EH (cell line): ENCODE measurements at places on chromosomes 13 and 19.

DNA sequence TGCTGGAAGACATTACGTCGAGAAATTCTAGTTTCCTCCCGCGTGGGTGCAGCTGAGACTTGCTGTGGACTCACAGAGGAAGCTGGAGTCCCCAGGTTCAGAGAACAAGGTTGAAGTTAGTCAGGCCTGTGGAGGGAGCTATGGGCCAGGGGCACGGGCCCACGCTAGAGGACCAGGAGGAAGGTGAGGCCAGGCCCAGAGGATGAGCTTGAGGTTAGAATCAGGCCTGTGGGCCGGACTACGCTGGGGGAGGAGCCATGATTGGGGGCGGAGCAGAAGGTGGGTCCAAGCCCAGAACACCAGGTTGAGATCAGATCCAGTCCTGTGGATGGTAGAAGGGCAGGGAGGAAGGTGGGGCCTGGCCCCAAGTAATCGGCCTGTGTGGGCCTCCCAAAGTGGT, 32.6 kb downstream of the ZNF846 start:
- DNase-seq = no peak

GRCh38 chr13:23901365-23901764, 4.1 kb upstream of the C1QTNF9B start:
- DNase-seq = peak; percentile 40

DNA sequence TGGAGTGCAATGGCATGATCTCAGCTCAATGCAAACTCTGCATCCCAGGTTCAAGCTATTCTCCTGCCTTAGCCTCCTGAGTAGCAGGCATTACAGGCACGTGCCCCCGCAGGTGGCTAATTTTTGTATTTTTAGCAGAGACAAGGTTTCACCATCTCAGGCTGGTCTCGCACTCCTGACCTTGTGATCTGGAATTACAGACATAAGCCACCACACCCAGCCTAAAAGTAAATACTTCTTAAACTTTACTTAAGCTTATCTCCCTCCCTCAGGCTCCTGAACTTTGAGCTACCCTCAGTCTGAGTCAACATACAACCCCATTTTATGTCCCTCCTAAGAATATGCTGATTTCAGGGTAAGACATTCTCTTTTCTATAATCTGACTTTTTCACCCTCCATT, 66.1 kb downstream of the ZNF486 start:
- no peak for DNase-seq

GRCh38 chr19:4208385-4209094, 20.8 kb upstream of the EBI3 start:
- peak; percentile 45 for DNase-seq

DNA sequence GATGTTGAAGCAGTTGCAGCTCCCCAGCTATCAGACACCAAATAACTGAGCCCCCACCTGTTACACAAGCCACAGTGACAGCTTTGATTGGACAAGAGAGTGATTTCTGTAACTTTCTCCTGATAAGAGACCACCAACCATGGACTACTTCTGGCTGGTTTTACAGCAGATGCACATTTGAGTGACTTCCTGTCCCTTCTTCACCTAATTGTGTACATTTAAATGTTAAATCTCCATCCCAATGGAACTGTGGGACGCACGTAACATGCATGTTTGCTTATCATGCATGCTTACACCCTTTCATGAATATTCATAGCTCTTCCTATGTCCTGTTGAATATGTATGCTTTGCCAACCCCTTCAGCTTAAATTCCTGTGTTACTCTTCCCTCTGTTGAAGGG, 6.0 kb upstream of the TNFSF11 start:
- DNase-seq = no peak

DNA sequence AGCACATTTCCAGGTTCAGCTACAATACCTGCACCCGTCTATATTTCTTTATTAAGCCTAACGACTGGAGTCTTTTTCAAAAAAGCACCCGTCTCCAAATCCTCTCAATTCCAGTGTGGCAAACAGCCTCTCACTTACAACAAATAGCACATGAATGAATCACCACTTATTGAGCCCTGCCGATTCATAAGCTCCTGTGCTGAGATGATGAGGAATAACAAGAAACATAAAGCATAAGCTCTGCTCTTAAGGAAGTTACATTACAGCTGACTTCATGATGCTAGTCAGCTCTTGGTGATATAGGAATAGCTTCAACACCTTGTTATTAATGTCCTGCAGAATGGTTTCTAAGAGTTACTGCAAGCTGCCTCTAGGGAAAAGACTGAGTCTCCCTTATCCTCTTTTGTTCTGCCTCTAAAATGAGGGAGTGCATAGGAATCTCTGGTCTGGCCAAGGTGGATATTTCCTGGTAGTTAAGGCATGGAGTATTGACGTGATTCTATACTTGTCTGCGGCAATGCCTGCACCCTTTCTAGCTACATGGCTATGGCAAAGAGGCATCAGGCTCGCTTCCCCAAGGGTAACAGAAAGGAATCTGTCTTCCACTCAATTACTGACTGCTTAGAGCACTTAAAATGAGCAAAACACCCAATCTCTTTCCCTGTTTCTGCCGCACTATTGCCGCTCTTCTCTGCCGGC, 195.7 kb downstream of the KLF12 start:
- peak; percentile 88 for DNase-seq

DNA sequence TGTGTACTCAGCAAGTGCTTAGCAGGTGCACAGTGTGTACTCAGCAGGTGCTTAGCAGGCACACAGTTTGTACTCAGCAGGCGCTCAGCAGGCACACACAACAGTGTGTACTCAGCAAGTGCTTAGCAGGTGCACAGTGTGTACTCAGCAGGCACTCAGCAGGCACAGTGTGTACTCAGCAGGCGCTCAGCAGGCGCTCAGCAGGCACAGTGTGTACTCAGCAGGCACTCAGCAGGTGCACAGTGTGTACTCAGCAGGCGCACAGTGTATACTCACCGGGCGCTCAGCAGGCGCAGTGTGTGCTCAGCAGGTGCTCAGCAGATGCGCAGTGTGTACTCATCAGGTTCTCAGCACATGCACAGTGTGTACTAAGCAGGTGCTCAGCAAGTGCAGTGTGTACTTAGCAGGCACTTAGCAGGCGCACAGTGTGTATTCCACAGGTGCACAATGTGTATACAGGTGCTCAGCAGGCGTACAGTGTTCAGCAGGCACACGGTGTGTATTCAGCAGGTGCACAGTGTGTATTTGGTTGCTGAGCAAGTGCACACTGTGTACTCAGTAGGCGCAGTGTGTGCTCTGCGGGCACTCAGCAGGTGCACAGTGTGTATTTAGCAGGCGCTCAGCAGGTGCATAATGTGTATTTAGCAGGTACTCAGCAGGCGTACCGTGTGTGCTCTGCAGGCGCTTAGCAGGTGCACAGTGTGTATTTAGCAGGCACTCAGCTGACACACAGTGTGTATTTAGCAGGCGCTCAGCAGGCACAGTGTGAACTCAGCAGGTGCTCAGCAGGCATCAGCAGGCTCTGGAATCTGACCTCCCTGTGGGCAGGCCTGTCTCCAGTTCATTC, 15.1 kb downstream of the CRTC1 start:
- no peak for DNase-seq

DNA sequence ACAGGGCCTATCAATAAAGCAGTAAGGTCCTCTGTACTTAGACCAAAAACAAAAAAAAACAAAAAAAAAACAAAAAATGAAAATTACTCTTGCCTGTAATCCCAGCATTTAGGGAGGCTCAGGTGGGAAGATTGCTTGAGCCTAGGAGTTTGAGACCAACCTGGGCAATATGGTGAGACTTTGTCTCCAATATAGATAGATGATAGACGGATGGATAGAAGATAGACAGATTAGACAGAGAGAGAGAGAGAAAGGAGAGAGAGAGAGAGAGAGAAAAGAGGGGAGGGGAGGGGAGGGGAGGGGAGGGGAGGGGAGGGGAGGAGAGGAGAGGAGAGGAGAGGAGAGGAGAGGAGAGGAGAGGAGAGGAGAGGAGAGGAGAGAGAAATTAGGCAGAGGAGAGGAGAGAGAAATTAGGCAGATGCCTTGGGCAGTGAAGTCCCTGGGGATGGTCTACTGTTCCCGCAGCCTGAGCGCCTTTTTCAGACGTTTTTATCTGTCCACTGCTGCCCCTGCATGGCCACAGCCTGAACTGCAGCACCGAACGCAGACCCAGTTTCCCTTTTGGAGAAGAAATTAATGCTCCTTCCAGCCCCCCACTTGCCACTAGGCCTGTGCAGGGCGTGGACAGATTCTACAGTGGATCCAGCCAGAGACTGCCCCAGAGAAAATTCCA, 9.8 kb upstream of the ZNF627 start:
- DNase-seq = peak; percentile 75

GRCh38 chr19:35055715-35056179, 14.2 kb downstream of the HPN start:
- DNase-seq = no peak

- DNase-seq = no peak
Observed at GRCh38 chr19:42558450-42559150, 30.3 kb upstream of the CEACAM1 start.

DNA sequence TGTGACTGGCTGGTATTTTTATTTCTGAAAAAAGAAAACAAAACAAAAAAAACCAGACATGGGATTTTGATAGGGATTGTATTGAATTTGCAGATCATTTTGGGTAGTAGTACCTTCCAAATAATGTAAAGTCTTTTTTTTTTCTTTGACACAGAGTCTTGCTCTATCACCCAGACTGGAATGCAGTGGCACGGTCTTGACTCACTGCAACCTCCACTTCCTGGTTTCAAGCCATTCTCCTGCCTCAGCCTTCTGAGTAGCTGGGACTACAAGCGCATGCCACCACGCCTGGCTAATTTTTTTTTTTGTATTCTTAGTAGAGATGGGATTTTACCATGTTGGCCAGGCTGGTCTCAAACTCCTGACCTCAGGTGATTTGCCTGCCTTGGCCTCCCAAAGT, 4.2 kb downstream of the ZNF101 start:
- DNase-seq = peak; percentile 7

- peak; percentile 15 for DNase-seq
Observed at GRCh38 chr13:27370305-27370872, 54.0 kb upstream of the GTF3A start.

DNA sequence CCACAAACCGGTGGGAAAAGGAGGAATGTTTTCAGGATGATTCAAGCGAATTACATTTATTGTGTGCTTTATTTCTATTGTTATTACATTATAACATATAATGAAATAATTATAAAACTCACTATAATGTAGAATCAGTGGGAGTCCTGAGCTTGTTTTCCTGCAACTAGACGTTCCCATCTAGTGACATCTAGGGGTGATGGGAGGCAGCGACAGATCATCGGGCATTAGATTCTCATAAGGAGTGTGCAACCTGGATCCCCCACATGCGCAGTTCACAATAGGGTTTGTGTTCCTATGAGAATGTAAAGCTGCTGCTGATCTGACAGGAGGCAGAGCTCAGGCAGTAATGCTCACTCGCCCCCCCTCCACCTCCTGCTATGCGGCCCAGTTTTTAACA, 54.5 kb downstream of the SPTBN4 start:
- peak; percentile 43 for DNase-seq

- DNase-seq = peak; percentile 84
Observed at GRCh38 chr13:40149611-40150274, 494.3 kb downstream of the COG6 start.

DNA sequence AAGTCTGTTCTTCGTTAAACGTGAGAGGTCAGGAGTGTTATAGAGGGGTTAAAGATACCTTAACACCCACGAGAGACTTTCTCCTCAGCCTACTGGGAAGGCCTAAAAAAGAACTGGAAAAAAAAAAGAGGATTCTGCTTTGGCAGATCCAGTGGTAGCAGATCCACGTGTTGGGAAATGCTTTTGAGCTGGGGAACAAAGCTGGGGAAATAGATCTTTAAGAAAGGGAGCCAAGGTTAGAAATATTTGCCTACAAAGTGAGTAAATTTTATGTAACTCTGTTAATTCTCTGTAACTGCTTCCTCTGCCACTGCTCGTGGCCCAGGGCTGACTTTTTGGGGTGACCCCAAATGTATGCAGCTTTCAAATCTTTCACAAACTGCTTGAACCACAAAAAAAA, 11.7 kb downstream of the RFX2 start:
- no peak for DNase-seq

DNA sequence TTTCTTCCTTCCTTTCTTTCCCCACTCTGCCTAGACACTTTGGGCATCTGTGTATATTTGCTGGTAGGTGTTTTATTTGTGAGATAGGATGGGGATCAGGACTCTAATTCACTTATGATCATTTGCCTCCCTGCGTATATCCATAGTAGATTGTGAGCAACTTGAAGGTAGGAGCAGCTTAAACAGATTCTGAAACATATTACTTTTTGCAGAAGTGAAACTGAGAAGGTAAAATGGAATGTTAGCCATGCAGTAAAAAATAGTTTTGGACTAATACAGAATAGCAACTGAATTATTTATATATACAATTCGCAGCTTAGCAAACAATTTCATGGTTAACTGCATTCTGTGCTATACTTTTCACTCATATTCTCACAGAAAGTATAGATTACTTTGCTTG, 38.7 kb downstream of the RNF6 start:
- no peak for DNase-seq

- DNase-seq = no peak
Observed at GRCh38 chr19:23558541-23558940, 128.5 kb downstream of the ZNF675 start.

DNA sequence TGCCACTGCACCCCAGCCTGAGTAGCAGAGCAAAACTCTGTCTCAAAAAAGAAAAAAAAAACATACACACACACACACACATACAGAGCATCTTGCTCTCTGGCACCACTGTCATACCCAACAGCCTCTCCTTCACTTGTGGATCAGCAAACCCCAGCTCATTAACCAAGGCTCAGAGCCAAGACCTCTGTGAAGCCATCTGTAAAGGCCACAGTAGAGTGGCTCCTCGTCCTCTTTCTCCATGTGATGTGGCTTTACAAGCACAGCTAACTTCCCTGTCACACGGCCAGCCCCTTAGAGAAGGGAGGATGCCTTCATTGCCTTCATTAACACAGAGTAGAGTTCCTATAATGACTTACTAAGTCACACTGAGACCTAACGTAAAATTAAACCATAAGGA, 62.7 kb upstream of the LSM14A start:
- no peak for DNase-seq

DNA sequence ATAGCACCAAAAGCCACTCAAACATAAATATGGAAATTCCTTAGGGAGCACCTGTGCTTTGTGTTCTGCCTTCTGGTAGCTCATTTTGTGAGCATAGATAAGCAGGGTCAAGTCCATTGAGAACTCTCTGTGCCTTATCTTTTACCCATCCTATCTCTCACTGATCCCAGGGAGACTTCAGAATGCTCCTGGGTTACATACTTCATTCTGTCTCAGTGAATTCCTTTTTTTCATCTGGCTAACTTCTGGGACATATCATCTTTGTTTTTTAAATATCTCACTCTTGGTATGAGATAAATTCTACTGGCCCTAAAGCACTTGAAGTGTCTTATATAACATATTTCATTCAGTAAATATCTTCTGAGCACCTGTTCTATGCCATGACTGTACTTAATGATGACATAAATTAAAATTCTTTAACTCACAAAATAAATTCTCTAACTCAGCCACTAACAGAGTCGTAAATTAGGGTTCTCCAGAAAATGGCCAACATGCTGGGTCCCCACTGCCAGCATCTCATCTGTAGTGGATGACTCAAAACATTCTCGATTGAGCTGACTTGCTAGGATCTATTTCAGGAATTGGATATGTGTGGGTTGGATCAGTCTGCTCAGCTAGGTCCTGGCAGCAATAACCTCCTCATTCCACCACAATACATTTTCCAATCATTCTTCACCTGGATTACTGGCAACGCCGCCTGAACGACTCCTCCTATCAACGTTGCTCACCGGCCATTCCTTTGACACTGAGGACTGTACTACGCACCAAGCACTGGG, 170.2 kb downstream of the FOXO1 start:
- peak; percentile 30 for DNase-seq
